ENCODE measurements at places on chromosomes 5 and 9.

DNA sequence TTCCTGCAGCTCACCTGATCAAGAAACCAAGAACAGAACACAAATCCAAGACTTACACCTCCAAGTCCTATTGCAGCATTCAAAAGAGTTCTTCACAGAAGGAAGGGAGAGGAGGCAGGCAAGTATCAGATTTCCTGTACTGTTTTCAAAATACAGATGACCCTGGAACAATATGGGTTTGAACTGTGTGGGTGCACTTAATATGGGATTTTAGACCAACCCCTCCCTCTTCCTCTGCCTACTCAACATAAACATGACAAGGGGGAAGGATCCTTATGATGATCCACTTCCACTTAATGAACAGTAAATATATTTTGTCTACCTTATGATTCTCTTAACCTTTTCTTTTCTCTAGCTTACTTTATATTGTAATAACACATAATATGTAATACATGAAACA lies 104.6 kb downstream of the ELAVL2 start:
- no peak for DNase-seq

DNA sequence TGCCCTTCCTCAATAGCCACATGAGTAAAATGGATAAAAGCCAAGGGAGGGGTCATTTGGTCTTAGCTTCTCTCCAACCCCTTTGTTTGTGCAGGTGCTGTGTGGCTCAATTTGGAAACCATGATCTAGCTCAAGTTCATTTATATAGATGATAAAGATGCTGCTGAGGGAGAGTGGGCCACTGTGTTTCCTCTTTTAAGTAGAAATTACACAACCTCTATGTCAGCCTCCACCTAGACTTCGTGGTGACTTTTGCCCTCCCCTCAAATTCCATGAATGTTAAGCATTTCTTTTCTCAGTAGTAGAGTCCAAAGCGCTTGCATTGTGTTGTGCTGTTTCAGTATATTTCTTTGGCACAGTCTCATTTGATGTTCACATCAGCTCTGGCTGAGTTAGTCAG lies 241.4 kb downstream of the ARHGAP26 start:
- no peak for DNase-seq

DNA sequence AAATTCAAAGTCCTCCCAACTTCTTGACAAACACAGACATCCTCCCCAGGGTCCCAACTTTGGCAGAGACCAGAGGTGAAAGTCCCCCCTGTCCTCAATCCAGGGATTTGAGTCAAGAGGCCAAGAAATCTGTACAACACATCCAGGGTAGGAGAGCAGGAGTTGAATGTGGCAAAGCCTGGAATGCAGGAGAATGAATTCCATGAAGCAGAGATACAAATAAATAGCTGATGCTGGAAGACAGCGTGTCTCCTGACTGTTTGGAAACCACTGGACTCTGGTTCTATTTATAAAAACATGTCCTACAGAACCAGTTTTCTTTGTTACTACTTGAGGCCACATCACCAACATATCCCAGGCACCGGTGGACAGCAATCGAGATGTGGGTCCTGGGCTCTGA lies 43.7 kb upstream of the SLIT3 start:
- no peak for DNase-seq

- DNase-seq, result no peak
Observed at GRCh38 chr5:17223367-17224185, 6.1 kb downstream of the BASP1 start.

All from cortex of kidney (tissue), 1 donor.